NCI-H774 (cell line): ENCODE measurements at places on chromosomes 3 and 15.

DNA sequence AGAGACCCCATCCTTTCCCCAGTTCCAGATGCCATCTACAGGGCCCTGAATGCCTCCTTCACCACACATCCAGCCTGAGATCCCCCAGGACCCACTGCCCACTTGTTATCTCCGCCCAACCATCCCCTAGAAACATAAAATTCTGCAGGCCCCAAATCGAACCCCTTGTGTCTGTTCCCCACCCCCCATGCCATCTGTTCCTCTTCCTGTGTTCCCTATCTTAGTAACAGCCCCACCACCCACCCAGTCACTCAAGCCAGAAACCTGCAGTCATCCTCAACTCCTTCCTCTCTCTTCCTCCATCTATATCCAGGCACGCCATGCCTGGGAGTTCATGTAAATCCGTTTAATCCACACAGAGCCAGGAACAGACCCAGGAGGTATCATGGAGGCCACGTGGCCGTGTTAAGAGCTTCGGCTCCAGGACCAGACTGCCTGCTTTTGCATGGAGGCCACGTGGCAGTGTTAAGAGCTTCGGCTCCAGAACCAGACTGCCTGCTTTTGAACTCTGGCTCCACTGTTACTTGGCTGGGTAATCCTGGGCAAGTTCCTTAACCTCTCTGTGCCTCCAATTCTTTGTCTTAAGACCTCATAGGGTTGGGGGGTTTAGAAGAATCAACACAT, 4.8 kb downstream of the CSRNP1 start:
- no peak for DNase-seq

DNA sequence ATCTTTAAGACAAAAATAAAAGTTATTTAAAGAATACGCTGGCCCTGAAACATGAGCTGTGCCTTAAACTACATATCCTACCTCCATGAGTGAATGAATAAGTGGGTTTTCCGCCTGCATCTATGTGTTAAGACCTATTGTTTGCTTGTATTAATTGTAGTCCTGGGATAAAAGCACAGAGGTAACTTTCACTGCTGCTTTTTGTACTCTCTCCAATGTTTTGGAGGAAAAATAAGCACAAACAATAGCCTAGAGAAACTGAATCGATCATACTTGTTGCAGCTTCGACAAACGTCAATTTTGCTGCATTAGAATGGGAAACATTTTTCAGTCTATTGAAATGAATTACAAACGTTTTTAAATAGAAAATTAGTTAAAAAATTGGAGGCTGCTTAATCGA, 1.3 kb upstream of the CTNNB1 start:
- no peak for DNase-seq

DNA sequence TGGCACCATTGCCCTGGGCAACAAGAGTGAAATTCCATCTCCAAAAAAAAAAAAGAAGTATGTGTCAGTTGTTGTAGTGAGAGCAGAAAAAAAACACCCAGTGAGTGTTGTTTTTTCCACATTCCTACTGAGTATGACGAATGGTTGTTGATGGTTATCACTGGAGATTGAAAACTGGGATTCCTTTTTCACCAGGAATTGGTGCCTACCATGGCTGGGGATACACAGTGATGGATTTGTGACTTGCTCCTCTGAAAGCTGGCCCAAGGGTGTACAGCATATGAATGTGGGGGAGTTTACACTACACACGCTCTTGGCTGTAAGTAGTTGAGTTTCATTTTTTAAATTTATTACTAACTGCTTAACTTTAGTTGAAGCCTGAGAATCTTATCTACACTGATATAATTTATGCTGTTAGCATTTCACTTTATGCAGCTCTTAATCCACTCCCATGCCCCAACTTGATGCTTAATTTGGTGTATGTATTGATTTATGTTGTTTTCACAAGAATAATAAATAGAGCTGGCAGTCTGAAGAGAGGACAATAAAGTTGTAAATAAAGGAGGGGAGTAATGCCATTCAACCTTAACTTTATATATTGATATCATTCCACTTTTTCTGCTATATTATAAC, 56.0 kb upstream of the MME start:
- no peak for DNase-seq

DNA sequence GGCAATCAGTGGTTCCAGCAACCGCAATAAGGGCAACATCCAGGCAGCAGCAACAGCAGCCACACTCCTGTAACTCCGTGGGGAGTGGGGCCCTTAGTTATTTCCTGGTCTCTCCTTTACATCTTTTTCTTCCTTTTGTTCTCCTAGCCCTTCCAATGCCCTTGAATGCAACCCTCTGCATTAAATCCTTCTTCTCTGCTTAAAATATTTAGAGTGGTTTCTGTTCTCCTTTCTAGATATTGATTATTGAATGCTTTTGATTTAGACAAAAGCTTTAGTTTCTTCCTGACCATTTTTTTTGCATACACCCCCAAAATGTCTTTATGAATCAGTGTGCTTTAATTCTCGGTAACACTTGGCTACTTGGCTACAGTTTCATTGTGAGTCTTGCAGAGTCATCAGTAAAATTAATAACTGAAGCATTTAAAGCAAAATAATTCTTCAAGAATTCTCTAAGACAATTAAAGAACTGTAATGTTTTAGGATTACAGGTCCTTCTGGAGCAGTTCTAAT, 586.1 kb downstream of the MECOM start:
- DNase-seq, result no peak

DNA sequence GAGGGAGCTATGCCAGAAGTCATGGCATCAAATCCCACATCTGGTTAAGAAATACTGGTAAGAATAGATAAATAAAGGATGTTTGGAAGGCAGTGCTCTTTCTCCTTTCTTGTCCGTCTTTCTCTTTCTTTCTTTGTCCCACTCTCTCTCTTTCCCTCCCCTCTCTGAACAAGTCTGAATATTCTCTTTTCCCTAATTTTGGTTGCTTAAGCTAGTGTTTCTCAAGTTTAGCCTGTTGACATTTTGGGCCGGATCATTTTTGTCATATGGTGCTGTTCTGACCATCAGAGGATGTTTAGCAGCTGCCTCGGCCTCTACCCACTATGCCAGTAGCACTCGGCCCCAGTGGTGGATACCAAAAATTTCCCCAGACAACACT, 405.3 kb upstream of the C2CD4B start:
- no peak for DNase-seq

DNA sequence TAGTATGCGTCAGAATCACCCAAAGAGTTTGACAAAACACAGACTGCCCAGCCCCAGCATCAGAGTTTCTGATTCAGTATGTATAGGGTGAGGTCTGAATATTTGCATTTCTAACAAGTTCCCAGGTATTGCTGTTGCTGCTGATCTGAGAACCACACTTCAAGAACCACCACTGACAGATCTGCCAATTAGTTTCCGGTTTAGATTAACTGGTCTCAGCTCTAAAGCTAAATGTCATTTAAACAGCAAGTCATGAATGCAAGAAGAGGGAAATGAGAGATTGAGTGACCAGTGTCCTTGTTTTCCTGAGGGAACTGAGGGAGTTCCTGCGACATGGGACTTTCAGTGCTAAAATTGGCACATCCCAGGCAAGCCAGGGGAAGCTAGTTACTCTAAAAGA, 305.0 kb downstream of the ZNF385D start:
- DNase-seq, result no peak

- DNase-seq, result no peak
These were observed 39.6 kb downstream of the VGLL3 start for GRCh38 chr3:86951322-86951721.

DNA sequence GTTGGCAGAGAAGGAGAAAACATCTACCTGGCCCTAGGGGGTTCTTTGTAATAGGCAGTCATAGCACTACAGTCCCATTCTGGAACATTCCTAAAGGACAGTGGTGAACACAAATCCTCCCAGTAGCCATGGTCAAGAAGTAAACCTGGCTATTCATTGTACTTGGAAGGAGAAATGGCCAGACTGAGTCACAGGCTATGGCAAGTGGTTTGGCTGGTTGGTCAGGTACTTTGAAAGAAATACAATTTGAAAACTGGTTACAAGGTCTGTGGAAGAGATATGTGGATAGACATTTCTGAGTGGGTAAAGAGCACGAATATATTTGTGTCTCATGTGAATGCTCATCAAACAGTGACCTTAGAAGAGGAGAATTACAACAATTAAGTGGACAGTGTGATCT, 33.0 kb upstream of the FAN1 start:
- no peak for DNase-seq

DNA sequence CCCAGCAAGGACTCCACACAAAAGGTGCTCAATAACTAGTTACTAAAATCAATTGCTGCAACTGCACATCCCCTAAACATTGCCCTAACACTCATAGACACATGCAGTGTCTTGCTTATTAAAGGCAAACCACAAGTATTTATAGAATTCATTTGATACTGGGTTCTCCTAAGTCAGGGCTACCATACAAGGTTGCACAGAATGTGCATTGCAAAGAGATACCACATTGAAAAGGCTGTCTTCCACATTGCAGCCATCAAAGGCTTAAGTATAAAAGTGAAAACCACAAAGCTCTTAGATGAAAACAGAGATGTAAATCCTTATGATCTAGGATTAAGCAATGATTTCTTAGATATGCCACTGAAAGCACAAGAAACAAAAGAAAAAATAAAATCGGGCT, 33.6 kb upstream of the TOPAZ1 start:
- no peak for DNase-seq

- DNase-seq, result no peak
These were observed 59.1 kb downstream of the RGMA start for GRCh38 chr15:93029836-93030429.

DNA sequence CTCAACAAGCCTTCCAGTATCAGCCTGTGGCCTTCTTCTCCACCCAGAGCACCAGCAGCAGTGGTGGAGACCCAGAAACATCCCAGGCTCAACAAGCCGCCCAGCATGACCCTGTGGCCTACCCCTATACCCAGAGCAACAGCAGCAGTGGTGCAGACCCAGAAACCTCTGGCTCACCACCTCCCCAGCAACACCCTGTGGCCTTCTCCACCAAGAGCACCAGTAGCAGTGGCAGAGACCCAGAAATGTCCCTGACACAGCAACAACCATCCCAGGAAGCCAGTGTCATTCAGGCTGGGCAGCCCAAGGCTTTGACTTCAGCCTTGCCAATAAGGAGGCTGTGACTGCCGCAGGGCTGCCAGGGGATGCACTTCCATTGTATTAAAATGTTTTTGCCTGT, 16.3 kb upstream of the EMC3 start:
- DNase-seq, result no peak

GRCh38 chr15:39503526-39503925, 77.4 kb upstream of the THBS1 start:
- DNase-seq, result no peak

DNA sequence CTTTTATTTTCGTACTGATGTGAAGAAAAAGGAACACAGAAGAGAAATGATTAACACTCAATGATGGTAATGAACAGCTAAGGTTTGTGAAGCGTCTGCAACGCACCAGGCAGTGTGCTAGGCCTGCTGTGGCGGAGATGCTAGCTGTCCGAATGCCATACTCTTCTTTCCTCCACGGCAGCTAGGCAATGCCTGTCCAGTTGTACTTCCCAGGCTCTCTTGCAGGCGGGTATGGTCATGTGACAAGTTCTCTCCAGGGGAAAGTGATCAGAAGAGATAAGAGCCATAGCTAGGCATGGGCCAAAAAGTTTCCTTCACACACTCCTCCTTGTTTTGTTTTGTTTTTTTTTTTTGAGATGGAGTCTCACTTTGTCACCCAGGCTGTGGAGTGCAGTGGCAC, 6.7 kb downstream of the TADA3 start:
- no peak for DNase-seq

- no peak for DNase-seq
These were observed 475 bp downstream of the EIF4E3 start for GRCh38 chr3:71724584-71725270.

DNA sequence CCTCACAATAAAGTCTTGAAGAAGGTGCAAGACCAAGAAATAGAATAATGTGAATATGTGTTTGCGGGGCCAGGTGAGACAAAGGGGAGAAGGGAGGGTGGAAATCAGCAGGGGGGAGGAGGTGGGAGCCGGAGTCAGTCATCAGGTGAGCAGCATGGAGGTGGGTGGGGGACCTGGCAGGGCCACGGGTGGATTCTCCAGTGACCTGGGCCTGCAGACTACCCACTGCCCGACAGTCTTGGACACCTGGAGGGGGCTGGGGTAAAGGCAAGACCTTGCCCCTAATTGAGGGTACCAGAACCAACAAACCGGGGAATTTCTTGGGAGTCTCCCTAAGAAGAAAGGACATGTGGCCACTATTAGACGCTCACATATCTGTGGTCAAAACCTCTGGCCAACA, 95.8 kb downstream of the CHSY1 start:
- DNase-seq, result no peak

DNA sequence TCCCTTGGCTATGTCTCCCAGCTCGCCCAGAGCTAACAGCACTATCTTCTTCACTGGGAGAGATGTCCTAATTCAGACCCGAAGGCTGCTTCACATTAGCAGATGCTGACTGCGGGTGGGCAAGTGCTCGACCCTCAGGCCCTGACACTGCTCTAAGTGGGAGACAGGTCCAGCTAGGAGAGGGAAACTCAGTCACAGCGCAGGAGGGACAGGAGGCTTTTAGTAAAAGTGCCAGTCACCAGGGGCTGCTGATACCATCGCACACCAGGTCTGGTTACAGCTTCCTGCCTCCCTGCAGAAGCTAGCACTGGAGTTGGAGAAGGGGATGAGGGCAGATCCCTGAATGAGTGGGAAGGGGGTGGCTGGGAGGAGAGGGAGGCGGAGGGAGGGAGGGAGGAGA, 365.8 kb upstream of the RGMA start:
- no peak for DNase-seq

- no peak for DNase-seq
These were observed 33.4 kb downstream of the SCN5A start for GRCh38 chr3:38616111-38616510.

GRCh38 chr3:77618686-77619085, 578.8 kb downstream of the ROBO2 start:
- no peak for DNase-seq

DNA sequence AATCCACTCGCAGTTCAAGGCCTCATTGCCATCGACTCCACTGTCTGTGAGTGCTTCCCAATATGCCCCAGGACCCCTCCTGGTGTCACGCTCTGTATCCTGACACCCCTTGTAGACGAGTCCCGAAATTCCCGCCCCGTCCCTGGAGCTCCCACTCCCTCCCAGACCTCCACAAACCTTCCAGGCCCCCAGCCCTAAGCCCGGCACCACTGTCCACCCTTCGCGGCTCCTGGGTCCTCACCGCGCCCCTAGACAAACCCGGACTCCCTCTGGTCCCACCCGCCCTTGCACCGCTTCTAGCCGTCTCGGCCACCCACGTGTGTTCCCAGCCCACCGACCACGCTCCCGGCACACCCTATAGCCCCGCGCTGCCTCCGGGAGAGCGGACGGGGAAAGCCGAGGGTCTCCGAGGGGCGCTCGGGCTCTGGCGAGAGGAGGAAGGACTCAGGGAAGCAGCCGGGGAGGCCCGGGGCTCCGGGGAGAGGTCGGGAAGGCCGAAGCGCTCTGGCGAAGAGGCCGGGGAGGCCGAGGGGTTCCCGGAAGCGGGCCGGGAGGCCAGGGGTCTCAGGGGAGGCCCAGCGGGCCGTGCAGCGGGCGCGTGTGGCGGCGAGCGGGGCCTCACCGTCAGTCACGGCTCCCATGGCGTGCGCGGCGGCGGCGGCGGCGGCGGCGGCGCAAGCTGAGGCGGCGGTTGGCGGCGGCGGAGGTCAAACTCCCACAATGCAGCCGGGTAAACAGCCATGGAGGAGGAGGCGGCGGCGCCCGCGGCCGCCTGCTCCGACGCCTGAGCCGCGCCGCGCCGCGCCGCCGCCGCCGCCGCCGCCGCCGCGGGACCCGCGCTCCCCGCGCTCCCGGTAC, at the start of the genes ATXN7 and THOC7:
Gene ATXN7, plus strand, starts transcription at position 718 of the 858 bp plus-strand sequence. CDS start 48,732 bp downstream, outside the sequence.
Gene THOC7, minus strand, starts transcription at position 656 of the 858 bp plus-strand sequence. Its CDS starts 15 bp downstream, at position 641.
- no peak for DNase-seq

GRCh38 chr3:12578742-12579141, 21.9 kb downstream of the MKRN2 start:
- DNase-seq, result no peak
